ENCODE measurements at places on chromosomes 12 and 14.

- DNase-seq = no peak
Measured at GRCh38 chr12:64739778-64740177, 19.4 kb downstream of the GNS start.

DNA sequence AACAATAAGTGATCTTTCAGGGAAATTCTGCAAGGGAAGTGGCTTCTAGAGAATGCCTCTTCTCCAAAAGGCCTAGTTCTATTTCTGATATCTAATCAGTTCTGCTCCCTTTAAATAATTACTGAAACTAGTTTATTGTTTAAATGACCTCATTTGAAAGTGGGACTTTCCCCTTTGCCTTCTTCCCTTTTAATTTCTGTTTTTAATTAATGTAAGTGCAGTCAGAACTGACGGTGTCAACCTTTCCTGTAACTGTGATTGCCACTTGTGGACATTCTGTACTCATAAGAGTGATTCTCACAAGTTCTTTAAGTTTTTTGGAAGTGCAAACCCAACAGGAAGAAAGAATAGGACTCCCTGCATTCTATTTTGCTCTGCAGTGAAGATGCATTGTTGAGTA lies 265.3 kb upstream of the PLEKHG7 start:
- no peak for DNase-seq

DNA sequence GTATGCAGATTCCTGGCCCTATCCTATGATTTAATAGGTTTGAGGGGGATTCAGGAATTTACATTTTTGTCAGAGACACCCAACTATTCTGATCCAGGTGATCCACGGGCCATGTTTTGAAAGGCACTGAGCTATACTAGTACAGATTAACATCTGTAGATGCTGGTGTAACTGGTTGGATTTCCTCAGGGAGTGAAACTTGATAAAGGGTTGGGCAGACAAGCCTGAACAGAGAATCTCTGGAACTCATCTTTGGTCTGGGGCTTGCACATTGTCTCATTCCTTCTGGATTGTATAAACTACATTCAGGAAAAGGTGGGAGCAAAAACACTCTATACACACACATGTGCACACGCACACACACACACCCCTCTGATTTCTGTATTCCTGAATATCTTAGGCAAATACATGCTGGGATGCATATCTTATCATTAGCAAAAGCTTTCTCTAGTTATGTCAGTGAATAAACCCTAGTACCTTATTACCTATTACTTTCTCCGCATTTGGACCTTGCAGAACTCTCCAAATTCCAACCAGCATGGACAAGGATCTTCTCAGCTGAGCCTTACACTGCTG lies 104.6 kb downstream of the SLC38A1 start:
- no peak for DNase-seq

- no peak for DNase-seq
Measured at GRCh38 chr12:15928870-15929571, 17.9 kb downstream of the DERA start.

GRCh38 chr12:83904175-83904574 lies 1008.4 kb downstream of the SLC6A15 start:
- DNase-seq = no peak

- no peak for DNase-seq
Measured at GRCh38 chr14:95616745-95617144, 69.5 kb upstream of the TCL1B start.

GRCh38 chr14:72052356-72052755 lies 120.1 kb downstream of the RGS6 start:
- no peak for DNase-seq

- DNase-seq = no peak
Measured at GRCh38 chr14:54931598-54932340, 29.1 kb upstream of the GCH1 start.

DNA sequence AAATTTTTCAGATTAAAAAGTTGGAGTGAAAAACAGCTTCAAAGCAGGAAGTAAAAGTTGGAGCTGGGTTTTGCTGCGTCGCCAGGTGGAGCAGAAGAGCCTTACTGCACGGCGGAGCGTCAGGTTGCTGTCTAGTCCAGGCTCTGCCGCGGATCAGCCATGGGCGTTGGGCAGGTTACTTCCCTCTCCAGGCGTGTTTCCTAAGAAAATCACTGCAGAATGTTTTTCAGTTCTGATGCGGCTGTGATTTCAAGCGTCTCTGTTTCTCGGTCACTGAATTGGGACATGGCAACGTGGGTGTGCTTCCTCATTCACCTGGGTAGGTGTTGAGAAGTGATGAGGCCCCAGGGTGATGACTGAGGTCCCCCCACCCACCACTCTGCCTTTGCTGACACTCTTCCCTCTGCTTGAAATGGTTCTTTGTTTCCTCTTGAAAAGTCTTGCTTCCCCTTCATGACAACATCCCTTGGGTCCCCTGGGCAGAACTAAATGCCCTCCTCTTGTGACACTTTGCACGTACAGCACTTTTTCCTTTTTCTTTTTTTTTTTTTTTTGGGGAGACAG lies 7.6 kb downstream of the EVL start:
- DNase-seq = no peak

DNA sequence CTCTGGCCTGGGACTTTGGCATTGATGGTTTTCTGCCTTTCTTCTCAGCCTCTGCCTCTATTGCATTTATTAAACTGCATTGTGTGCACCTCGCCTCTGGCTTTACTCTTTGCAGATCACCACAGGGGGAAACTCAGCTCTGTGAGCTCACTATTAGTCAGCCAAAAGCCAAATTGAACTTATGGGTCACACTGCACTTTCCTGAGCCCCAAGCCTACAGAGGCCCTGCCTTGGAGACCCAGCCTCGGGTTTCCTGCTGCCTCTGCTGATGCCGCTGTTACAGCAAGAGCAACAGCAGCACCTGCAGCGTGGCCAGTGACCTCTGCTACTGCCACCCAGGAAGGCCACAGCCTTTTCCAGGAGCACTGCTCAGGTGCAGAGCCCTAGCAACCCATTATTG lies 122.5 kb downstream of the DAD1 start:
- no peak for DNase-seq

DNA sequence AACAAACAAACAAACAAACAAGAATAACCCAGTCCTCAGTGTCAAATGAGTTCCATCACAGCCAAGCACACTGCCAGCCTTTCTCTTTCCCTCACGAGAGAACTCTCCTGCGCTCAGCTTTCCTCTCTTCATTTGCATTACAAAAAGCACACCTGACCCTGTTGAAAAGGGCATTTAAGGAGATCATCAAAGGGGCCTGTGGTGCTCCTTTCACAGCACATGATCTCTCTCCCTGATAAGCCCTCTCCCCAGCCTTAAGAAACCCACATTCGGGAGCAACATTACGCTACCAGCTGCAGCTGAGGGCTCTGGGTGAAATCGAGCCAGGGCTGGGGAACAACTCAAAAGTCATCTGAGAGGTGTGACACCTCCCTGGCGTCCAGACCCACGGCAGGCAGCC lies 165.6 kb upstream of the TMCC3 start:
- no peak for DNase-seq

DNA sequence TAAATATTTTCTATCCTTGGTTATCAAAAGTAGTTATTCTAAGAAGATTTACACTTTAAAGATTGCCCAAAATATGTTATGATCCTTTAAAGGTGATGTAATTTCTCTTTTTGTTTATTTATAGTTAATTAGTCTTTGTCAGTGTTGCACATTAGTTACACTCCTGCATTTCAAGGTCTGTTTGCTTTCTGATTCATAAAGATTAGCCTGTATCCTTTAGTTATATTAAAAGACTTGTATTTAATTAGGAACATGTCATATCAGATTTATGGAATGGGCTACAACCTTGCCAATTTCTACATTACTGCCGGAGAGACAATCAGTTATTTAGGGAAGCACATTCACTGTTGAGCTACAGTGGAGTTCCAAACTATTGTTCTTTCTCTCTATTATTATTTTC lies 3.5 kb downstream of the EPYC start:
- no peak for DNase-seq

DNA sequence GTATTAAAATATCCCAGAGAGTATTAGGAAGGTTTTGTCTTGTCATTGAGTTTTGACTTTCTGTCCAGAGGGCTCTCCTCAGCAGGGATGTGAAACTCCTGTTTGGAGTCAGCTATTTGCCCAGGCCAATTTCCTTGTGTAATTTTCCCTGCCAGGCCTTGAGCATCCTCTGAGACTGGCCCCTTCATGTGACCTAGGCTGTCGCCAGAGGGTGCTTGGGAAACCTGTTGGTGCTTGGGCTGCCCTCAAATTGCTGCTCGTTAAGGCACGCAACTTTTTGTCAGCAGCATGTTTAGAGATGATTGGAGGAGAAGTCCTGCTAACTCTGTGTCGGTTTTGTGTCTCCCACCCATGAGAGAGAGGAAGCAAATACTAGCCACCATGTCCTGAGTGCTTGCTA lies 39.1 kb downstream of the IQSEC3 start:
- no peak for DNase-seq

GRCh38 chr14:65864984-65865383 lies 452.5 kb downstream of the FUT8 start:
- no peak for DNase-seq

DNA sequence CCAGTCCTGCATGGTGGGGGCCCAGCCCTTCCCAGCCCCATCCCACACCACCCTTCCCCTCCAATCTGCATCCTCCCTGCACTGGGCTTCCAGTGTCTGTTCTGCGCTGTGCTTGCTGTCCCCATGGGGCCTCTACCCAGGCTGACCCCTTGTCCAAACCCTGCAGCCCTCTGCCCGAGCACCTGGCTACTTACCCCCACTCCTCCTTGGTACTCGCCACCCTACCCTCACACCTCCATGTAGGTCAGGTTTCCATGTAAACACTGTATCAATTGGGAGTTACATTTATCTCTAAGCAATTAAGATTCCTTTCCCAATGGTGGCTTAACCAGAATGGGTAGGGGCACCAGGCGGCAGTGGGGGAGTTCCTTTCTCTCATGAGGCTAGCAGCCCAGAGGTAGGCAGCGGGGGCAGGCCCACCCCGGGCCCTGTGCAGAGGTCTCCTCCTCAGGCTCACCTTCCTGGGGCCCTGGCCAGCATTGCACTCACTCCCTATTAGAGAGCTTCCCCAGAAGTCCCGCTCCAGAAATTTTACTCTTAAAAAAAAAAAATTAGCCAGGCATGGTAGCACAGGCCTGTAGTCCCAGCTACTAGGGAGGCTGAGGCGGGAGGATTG lies 76.6 kb upstream of the CCND2 start:
- DNase-seq = no peak

DNA sequence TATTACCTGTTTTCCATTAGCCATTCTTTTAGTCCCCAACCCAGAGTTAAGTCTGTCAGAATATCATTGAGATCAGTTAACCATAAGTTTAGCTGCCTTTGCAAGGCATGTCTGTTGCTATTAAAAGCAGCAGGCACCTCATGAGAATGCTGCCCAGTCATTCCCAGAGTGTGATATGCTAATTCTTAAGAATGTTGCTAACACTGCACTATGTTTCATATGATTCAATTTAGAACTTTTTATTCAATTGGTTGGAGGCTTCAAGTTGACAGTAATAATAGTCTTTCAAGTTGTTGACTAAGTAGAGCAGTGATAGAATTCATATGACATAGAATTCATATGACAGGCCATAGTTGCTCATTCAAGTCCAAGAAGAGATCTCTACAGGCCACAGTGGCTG lies 292.3 kb downstream of the FUT8 start:
- no peak for DNase-seq

DNA sequence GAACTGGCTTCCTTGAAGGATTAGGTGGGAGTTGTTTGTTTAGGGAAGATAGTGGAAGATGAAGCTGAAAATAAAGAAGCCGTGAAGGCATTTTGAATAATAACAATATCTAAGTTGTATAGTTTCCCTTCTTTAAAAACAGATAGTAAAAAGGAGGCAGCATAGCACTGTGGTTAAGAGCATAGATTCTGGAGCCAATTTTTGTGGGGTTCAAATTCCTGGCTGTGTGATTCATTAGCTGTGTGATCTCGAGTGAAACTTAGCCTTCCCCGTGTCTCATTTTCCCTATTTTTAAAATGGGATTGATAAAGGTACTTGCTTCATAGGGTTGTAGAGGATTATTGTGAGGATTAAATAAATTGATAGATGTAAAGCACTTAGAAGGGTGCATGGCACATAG lies 104.5 kb downstream of the MYRFL start:
- DNase-seq = no peak

All from stimulated activated CD8-positive, alpha-beta memory T cell treated with anti-CD3 and anti-CD28 coated beads, Interleukin-7, amount 100 ng/mL, for 48 hours (primary cell).